EH (cell line): ENCODE measurements at places on chromosomes 7 and 10.

- DNase-seq: peak; percentile 45
Measured at GRCh38 chr7:30594048-30594539, 584 bp upstream of the GARS1 start.

DNA sequence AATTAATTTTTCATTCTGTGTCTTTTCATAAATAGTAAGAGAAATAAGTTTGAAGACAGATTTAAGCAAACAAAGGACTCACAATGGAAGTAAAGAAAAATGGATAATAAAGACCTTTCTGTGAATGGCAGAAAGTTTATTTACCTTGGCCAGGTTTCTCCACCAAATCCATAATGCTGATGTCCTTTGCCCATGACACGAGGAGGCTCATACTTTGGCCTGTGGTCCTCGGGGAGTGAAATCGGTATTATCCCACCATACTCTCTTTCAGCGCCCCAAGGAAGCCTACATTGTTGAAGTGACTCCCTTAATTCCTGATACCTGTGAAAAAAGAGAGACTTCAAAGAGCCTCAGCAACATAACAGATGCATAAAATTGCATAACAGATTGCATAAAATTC, 43.1 kb upstream of the CYCS start:
- DNase-seq: no peak

DNA sequence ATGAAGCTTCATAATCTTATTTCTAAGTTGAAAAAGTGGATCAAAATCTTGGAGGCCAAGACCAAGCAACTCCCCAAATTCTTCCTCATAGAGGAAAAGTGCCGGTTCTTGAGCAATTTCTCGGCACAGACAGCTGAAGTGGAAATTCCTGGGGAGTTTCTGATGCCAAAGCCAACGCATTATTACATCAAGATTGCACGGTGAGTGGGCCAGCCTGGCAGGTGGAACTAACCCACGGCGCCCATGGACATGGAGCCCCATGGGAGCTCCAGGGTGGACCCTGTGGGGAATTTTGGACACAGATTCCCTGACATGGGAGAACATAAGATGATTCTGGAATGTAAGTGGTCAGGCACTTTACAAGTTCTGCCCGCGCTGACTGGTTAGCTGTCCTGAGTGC, 125.9 kb downstream of the TRRAP start:
- no peak for DNase-seq

DNA sequence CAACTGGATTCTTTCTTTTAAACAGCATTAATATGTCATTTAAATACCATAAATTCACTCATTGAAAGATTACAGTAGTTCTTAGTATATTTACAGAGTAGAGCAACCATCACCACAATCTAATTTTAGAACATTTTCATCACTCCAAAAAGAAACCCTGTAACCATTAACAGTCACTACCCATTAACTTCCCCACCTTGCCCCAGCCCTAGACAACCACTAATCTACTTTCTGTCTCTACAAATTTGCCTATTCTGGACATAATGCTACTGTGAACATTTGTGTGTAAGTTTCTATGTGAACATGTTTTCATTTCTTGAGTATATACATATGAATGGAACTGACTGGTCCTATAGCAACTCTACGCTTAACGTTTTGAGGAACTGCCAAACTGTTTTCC, 42.4 kb downstream of the P4HA1 start:
- DNase-seq: no peak

GRCh38 chr10:69837261-69837660, 35.6 kb downstream of the COL13A1 start:
- no peak for DNase-seq

DNA sequence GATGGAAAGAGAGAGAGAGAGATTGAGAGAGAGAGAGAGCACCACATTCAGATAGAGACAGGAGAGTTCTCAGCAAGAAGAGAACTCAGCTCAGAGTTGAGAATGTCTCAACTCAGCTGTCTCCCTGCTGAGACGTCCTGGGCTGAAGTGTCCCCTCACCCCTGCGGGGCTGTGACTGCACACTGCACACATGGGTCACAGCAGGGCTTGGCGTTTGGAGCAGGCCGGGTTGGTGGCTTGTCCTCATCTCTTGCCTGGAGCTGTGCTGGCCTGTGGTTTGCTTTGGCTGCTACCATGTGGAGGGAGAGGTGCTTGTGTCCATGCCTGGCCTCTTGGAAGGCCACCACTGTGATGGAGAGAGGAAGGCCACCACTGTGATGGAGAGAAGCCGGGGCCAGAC, 167.9 kb downstream of the RNF216 start:
- no peak for DNase-seq

DNA sequence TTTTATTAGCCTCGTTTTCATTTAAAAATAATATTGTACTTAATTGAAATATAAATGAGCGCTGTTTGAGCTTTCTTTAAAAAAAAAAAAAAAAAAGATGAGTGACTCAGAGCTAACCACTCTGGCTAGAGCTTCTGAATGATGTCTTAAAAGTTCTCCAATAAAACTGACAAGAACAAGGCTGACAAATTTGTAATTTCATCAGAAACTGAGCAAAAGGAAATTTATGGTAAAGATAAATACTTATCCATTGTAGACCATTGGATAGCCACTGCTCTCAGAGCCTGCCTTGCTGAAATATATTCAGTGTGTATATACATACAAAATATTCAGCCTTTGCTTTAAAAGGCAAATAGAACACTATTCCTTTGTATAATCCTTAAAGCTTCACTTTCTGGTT, 91.2 kb upstream of the OIT3 start:
- peak; percentile 49 for DNase-seq

DNA sequence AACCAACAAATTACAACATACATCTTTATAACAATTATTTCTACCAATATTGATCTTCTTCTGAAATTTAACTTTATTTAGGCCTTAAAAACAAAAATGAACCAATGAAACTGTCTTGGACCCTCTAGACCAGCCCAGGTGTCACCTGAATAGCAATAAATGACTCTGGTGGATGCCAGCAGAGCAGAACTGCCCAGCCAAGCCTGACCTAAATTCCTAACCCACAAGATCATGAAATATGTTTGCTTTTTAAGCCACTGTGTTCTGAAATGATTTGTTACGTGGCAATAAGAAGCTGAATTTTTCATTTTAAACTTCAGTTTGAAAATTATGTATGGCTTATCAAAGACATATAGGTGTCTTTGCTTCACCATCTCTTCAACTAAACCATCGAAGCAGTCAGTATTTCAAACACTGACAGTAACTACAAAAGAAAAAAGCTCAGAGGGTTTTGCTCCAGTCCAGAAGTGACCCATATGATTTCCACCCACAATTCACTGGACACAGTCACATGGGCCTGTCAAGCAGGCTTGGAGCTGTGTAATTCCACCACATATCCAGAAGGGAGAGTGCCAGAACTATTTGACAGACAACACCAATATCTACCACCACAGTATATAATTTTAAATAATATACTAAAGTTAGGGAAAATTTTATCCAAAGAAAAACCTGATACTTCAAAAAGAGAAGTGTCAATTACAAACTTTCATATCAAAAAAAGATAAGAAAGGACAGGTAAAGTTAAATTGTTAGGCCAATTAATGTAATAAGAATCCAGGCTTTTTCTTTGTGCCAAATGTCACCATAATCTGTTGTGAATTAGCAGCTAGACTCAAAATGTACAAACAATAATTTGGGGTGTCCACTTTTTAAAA, 94.5 kb downstream of the KMT2C start:
- peak; percentile 71 for DNase-seq

- no peak for DNase-seq
Measured at GRCh38 chr7:158301207-158301606, 286.4 kb downstream of the PTPRN2 start.

GRCh38 chr7:23285657-23286646, 13.2 kb upstream of the MALSU1 start:
- DNase-seq: no peak

DNA sequence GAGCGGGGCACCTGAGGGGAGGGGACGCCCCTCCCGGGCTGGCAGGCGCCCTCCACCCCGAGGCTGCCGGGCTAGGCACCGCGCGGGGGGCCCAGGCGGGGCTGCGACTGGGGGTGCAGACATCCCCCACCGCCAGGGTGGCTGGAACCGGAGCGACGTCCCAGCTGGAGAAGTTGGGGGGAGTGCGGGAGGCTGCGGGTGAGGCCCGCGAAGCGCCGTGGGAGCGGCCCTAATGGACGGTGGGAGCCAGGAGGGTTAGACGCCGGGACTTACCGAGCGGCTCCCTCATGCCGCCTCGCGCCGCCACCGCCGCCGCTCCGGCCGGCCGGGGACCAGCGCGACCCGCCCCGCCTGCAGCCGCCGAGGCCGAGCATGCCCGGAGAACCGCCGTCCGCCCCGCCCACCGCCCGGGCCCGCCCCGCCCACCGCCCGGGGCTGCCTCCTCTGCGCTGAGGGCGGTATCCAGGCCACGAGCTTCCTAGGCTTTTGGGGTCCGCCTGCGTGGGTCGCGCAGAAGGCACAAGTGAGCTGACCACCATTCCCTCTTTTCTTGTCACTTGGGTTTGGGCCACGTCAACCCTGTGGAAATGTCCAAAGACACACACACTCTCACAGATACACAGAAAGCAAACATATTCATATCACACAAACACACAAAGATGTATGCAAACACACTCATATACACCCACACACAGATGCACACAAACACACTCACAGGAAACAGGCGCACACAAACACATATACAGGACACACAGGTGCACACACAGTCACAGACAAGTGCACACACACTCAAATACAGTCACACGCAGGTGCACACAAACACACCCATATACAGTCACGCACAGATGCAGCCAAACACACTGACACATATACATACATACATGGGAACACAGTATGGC, at the start of gene JCAD:
Gene JCAD, minus strand, starts transcription at position 378 of the 899 bp plus-strand sequence. CDS start 11,774 bp downstream, outside the sequence.
- peak; percentile 71 for DNase-seq

DNA sequence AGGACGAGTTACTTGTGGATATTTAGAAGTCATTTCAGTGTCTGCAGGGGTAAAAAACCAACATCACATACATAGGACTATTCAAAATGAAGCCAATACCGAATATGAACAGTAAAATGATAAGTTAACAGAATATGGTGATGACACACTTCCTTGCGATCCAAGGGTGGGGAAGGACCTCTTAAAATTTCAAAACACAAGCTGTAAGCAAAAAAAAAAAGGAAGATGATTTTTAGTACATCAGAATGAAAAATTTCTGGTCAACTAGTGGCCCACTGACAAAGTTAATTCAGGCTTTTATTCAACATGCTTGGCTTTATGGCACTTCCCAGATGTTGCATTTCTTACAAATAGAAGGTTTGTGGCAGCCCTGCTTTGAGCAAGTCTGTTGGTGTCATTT, 19.0 kb upstream of the GALNTL5 start:
- no peak for DNase-seq

GRCh38 chr10:93367664-93368063, 114.5 kb downstream of the MYOF start:
- DNase-seq: no peak

DNA sequence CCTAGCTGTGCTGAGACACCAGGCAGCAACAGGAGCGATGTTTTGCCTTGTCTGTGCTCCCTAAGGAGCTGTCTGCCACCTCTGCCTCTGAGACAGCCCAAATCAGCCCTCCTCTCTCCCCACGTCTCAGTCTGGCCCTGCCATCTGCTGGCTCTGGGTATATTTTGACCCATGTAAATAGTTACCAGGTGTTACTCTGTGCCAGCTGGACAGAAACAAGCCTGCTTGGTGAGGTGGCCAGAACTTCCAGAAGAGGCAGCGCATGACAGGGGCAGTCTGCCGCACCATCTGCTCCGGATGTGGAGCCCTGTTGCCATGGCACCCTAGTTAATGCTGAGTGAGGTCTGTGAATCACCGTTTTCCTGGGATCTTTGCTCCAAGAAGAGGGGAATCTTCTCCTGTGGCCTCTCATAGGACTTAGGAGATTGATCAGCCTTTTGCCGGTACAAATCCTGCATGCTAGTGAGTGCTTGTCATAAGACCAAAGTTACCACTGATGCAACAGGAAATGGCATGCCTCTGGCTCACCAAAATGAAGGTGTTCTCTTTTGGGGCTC, 31.8 kb downstream of the GSTO2 start:
- DNase-seq: peak; percentile 98

DNA sequence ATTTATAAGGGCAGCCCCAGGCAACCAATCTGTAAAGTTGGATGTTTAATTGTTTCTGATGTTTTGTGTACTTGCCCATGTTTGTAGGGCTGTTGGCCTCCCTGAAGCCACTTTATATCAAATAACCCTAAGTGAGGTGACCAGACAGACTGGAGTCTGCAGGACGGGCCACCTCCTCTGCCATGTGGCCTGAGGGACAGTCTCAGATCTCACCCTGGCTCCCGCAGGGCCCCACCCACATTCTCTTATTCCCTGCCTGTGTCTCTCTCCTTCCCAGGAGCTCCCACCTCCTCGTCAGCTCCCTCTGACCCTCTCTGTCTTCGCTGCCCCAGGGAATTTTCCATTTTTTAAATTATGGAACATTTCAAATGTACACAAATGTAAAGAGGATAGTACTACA, 9.5 kb upstream of the C10orf71 start:
- no peak for DNase-seq

DNA sequence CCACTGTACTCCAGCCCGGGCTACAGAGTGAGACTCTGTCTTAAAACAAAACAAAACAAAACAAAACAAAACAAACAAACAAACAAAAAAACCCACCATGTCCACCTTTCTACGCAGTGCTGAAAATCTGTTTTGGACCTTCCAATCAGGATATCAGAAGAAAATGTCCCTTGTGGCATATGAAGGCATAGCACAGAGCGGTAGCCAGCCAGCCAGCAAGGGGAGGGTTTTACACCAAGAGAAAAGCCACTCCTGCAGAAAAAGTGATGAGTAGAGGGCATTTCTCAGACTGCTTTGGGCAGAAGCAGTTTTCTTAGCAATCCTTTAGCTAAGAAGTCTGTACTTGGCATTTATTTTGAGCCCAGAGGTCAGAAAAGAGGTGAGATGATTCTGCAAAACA, 612.2 kb downstream of the TYW1 start:
- no peak for DNase-seq

- DNase-seq: no peak
Measured at GRCh38 chr10:77398986-77399755, 238.4 kb downstream of the KCNMA1 start.

GRCh38 chr10:59830601-59831259, 75.6 kb downstream of the CCDC6 start:
- peak; percentile 59 for DNase-seq

DNA sequence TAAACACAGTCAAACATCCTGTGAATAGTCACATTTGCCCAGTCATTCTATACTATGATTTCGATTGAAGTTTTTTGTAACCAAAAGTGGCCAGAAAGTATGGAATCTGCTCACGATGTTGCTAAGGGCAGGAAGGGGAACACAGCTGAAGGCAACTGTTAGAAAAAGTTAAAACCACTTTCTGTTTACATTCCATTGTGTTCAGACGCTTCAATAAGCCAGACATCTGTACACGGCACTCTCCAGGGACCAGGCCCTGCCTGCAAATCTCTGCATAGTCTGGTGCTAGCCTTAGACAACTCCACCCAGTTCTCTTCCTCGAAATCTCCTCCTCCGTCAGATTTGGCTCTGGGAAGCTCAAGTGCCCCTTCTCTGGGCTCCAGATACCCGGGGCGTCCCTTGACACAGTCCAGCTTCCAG, 17.1 kb upstream of the TMEM120A start:
- DNase-seq: peak; percentile 75

- peak; percentile 31 for DNase-seq
Measured at GRCh38 chr7:103679151-103680132, 233.4 kb upstream of the SLC26A5 start.

GRCh38 chr10:11382187-11382586, 229.3 kb downstream of the USP6NL start:
- DNase-seq: no peak

- no peak for DNase-seq
Measured at GRCh38 chr10:11261687-11262493, 244.2 kb downstream of the CELF2 start.
